ENCODE measurements at places on chromosomes 4 and X.

GRCh38 chr4:6582889-6583490, 8.0 kb downstream of the MAN2B2 start:
- DNase-seq: no peak

DNA sequence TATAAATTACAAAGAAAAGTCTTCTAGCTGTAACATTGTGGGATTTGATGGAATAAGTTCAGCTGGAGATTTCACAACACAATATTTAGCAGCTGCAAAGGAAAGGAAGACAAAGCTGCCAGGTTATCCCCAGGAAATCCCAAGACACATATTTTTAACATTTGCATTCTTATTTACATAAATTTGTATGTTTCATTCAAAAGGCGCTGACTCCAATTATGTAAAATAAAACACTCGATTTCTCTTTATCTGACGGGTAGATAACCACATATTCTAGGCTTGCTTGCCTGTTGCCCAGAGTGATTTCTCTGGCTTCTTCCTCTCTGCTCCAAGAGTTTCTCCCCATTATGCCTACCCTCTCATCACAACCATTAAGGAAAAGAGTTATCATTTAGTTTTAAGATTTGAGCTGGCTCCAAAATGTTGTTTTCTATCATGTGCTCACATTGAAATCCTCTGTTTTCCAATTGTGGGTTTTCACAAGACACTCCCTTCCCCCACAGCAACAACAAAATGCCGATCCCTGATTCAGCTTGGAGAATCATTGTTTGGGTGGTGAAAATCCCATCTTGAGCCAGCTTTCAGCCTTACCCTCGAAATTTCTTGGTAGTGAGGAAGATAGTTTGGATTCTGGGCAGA, 128.2 kb upstream of the RASGEF1B start:
- DNase-seq: no peak

DNA sequence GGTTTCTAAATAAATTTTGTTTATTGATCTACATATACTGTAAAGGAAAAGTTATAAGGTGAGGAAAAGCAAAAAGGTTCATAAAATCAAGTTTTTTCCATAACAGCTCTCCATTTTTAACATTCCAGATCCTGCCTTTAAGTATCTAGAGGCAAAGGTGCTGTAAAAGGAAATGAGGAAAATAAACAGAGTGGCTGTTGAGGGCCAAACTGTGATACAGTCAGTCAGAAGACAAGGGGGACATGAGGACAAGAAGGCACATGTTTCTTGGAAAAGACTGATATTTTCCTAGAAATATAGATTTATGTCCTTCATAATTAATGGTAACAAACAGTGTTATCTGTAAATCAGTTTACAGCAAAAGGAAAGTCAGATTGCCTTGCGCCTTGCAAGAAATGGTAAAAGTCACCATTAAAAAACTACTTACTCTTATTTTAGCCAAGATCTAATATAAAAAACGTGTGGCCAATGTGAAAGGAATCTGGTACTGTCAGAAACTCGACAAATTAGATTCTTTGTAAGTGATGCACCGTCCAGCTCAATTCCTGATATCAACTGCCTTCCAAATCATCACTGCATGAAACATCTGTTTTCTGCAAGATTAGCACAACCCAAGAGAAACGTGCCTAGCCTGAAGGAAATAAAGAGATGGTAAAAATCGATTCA, 34.0 kb upstream of the VEGFD start:
- DNase-seq: no peak

GRCh38 chr4:73998040-73999011, at the start of gene CXCL5:
TSS of gene CXCL5 (minus strand) at chr4:73998677. CDS start at chr4:73998581, 96 bp downstream.
- DNase-seq: peak; percentile 13

DNA sequence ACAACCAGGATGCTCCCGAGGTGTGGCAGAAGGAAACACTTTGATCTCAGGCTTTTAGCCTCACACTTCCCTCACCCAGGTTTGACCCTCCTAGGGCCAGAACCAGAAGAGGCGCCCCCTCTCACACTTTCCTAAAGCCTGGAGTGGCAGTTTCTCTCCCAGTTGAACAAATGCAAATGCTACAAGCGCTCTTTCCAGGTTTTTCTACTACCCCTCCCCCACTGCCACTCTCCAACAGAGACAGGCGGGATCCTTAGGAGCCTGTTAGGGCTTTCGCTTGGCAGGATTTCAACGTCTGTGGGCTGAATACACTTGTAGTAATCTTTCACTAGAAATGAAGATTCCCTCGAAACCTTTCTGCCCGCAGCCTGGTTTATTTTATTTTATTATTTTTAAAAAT, 2.4 kb downstream of the TSC22D3 start:
- DNase-seq: no peak

DNA sequence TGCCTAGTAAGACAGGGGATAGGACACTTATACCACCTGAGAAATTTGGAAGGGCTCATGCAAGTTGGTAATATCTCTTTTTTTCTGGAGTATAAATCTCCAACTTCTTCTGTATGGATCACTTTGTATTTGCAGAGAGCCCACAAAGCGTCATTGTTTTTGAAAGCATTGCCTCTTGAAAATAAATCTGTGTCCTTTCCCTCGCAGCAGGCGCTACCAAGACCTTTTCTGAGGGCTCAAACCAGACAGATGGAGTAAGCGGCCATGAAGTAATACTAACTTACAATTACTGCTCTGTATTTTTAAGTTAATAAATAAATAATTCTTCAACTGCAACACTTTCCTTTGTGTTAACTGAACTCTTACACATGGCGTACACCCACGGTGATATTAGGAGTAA, 56.0 kb upstream of the FBXW7 start:
- DNase-seq: no peak

- DNase-seq: no peak
Measured at GRCh38 chr4:20326977-20327376, 75.3 kb downstream of the SLIT2 start.

DNA sequence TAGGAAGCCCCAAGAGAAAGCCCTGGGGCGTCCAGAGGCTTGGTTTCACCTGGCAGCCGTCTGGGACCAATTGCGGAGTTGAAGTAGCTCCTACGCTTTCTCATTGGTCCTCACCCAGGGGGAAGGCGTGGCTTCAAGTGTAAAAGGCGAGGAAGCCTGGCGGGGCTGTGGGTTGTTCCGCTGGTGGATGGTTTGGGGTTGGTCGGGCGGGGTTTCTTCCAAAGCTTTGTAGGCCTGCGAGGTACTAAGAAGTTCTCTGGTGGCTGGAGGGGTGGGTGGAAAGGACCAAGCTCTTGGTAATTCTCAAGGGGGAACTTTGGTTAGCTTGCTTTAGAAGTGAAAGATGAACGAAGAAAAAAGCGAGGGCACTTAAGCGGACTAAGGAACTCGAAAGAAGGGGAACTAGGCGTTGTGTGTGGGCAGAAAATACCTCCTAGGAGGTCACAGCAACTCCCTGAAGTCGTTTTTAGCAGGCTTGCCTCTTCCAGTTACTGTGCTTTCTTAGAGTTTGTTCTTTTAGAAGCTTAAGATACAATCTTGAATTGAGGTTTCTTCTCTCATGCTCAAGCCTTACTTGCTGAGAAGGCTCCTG, 36.6 kb downstream of the CCNG2 start:
- DNase-seq: no peak

DNA sequence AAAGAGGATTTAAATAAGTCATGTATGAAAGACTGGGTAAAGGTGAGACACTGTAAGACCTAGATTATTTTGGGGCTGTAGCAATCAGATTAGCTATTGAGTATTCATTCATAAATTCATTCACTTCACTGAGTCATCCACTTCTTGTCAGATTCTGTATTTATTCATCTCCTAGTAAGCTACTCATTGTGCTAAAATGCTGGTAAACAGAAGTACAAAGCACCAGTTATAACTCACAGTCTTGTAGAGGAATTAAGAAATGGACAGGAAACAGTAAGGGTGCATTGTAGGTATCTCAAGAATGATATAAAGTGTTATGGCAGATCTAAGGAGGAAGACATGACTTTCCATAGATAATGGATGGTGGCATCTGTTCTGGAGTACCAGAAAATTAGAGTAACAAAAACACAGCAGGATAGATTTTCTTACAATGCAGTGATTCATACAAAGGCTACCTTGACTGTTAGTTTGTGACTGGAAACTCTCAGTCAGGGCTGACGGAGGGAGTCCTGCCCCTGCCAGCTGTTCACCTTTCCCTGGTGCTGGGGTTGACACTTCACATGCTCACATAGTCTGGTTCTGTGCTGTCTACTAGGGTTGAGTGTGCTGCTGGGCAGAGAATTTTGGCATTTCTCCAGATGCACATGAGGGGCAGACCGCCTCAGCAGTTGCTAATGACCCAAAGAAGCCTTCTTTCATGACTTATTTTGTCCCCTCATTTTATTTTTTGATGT, 26.5 kb upstream of the HAND2 start:
- no peak for DNase-seq

- DNase-seq: no peak
Measured at GRCh38 chr4:80189956-80190677, 7.2 kb upstream of the PRDM8 start.

GRCh38 chrX:118536204-118536603, 40.6 kb downstream of the DOCK11 start:
- DNase-seq: no peak

DNA sequence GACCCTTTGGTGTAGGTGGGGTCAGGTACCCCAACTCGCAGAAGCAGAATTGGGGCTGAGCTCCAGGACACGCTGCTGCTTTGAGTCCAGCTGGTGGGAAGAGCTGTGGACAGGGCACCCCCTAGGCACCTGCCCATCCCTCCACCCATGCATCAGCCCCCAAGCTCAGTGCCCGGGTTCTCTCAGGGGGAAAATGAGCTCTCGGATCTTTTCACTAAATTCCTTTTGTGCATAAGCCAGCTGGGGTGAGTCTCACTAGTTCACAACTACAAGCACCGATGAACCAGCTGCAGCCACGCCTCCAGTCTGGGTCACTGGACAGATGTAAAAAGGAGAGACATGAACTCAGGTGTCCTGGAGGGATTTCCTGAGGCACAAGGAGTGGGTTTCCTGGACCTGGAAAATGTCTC, 286.8 kb downstream of the CRLF2 start:
- DNase-seq: no peak

DNA sequence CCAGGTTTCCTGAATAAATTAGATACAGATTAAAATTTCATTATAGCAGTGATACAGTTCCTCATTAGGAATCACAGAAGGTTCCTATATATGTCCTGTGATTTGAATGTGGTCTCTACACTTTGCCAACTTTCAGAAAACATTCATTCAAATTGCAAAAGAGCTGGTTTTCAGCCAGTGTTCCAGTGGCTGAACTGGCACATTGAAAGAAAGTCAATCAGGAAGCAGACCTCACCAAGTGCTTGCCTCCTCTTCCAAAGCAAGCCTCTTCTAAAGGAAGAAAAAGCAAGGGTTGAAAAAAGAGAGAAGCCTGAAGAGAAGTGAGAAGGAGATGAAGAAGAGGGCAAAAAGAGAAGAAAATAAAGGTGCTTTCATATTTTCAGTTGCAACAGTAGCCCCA, 12.7 kb downstream of the KLHL34 start:
- no peak for DNase-seq

GRCh38 chrX:136268051-136269048, 17.1 kb upstream of the MAP7D3 start:
- no peak for DNase-seq

DNA sequence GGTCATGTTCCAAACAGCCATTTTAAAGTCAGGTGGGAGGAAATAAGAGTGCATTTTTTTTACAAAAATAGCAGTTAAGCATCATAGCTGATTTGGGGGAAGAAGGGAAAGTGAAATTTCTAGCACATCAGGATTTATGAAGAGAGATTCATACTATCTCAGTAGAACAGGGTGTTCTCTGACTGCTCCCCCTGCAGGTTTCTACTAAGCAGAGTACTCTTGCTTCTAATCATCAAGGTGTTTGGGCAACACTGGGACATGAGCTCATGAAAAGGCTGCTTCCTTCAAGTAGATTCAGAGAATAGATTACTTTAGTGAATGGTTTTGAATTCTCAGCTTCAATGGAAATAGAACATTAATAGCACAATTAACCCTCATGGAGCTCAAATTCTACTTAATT, 591.4 kb upstream of the PCDH10 start:
- no peak for DNase-seq

DNA sequence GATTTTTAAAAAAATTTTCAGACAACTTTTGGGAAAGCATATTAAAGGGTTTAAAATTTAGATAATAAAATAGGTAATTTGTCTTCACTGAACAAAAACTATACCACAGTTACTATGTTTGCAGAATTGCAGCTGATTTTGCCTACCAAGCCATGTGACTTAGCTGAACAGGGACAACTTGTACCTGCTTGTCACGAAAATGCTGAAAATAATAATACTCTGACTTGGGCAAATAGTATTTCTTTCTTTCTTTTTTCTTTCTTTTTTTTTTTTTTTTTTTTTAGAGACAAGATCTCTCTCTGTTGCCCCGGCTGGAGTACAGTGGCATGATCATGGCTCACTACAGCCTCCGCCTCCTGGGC, 225.2 kb upstream of the PPP1R2C start:
- DNase-seq: no peak

DNA sequence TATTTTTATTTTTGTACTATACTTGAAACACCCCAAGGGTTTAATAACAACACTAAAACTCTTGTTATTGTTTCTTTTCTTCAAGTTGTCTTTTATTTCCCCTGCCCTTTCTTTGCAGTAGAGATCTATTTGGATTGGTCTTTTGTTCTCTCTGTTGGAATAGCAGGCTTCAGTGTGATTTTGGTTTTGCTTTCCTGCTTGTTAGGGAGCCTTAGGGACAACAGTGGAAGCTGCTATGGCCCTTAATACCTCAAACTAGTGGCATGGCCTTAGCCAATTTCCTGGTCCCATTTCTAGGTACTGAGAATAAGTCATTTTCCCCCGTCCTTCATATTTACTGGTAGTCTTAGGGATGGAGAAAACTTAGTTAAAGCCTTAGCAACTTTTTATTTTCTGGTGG, 535.4 kb upstream of the NDST4 start:
- DNase-seq: no peak

DNA sequence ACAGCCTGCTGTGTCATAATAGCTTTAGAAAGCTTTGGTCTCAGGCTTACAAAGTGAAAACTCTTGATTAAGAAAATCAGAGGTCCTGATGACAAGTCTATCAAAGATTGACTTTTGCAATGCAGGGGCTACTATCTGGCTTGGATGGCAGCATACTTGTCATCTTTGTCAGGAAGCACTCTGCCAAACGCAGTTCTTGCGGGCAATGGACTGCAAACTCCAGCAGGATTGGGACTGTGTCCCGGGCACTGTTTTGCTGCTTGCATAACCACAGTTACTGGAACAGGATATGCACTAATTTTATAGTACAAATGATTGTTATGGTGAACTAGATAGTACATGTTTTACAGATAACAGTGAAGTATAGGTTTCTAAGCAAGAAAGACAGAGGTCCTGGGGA, 185.6 kb downstream of the IQCM start:
- no peak for DNase-seq
